GM13976 (cell line): ENCODE measurements at places on chromosomes 12 and 14.
A peak's percentile ranks its signal among the peaks of the same experiment; 100 is the strongest.

GRCh38 chr14:67237591-67237990, 3.6 kb upstream of the PALS1 start:
- DNase-seq, result no peak

DNA sequence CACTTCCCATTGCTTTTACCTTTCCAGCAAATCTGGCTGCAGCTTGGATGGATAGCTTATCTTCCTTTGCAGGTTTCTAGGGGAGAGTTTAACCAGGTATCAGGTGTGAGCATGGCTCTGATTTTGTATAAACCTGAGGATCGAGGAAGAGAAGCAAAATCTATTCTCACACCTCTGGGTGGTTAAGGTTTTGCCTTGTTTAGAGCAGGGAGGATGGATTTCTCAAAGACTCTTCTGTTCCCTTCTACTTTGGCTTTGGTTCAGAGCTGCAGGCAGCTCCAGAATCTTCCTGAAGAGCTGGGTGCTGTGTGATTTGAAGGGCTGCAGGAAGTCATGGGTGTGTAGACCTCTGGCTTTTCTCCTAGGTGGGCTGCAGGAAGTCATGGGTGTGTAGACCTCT, 1.7 kb downstream of the JDP2 start:
- DNase-seq, result no peak

DNA sequence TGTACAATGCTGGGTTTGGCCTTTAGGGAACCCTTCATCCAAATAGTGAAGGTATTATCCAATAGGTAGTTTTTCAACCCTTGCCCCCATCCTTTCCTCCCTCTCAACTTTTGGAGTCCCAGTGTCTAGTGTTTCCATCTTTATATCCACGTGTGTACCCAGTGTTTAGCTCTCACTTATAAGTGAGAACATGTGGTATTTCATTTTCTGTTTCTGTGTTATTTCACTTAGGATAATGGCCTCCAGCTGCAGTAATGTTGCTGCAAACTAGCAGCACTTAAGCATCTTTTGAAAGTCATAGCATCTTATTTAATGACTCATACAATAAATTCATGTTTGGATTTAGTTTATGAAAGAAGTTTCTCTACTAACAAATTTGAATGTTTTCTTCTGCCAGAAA, 442.5 kb downstream of the NELL2 start:
- DNase-seq, result no peak

DNA sequence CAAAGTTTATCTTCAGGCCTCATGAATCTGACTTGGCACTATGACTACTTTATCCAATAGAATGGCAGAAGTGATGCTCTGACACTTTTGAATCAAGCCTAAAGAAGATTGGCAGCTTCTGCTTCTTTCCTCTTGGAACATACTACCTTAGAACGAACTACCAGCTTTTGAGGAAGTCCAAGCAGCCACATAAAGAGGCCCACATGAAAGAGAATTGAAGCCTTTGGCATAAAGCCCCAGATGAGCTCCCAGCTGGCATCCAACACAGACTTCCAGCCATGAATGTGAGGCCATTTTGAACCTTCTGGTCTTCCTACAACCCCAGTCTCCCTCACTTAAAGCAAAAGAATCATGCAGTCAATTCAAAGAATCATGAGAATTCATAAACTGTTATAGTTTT, 65.8 kb downstream of the EEA1 start:
- no peak for DNase-seq

GRCh38 chr12:121232977-121233627, 23.2 kb downstream of the P2RX4 start:
- no peak for DNase-seq

- DNase-seq, result no peak
These were observed 42.8 kb upstream of the TCL1A start for GRCh38 chr14:95756751-95757150.

DNA sequence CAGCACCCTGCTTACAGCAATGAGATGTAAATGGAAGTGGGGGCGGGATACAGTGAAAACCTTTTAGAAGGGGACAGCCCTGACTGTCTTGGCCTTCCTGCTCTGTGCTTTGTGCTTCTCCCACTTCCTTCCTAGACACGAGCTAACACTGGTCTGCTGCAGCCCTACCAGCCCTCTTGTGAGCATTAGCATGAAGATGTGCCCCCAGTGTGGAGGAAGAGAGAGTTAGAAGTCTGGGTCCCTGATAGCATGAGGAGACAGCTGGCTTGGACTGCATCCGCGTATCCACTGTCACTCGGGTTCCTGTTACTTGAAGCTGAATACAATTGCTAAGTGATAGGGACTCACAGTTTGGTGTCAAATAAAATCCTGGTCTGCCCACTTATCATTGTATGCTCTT, 248.1 kb upstream of the SOX5 start:
- no peak for DNase-seq

DNA sequence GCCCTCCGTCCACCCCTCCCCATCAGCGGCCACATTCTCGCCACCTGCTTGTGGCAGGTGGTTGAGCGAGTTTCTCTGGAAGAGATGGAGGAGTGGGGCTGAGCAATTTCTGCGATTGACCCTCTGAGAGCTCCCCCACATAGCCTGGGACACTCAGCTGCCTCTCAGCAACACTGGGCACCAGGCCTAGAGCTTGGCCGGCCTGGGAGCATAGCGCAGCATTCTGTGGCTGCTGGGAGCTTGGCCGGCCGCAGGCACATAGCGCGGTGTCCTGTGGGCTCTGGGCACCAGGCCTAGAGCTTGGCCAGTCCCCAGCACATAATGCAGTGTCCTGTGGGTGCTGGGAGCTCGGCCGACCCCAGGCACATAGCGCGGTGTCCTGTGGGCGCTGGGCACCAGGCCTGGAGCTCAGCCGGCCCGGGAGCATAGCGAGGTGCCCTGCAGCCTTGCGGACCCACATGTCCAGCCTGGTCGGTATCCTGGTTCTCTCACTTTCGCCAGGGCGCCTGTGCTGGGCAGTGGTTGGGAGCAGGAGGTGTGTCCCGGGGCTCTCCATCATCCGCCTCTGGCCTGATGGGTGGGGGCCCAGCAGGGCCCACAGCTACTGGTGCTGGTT, 43.8 kb downstream of the LRCOL1 start:
- no peak for DNase-seq

DNA sequence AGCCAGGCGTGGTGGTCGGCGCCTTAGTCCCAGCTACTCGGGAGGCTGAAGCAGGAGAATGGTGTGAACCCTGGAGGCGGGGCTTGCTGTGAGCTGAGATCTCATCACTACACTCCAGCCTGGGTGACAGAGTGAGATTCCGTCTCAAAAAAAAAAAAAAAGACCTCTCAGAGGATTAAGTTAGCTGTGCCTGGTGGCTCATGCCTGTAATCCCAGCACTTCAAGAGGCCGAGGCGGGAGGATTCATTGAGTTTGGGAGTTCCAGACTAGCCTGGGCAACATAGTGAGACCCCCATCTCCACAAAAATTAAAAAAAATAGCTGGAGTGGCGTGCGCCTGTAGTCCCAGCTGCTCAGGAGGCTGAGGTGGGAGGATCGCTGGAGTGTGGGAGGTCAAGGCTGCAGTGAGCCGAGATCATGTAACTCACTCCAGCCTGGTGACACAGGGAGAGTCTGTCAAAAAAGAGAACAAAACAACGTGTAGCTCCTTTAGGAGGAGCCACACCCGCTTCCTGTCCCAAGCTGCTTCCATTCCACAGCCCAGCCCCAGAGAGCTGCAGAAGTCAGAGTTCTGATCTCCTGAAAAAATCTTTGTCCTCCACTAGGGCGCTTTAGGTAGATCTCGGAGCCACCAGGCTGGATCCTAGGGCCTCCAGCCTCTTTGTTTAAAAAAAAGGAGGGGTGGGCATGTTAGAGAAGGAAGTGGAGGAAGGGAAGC, 11.5 kb upstream of the ULK1 start:
- DNase-seq, result no peak

GRCh38 chr14:93333631-93334103, 831 bp upstream of the BTBD7 start:
- DNase-seq, result no peak

DNA sequence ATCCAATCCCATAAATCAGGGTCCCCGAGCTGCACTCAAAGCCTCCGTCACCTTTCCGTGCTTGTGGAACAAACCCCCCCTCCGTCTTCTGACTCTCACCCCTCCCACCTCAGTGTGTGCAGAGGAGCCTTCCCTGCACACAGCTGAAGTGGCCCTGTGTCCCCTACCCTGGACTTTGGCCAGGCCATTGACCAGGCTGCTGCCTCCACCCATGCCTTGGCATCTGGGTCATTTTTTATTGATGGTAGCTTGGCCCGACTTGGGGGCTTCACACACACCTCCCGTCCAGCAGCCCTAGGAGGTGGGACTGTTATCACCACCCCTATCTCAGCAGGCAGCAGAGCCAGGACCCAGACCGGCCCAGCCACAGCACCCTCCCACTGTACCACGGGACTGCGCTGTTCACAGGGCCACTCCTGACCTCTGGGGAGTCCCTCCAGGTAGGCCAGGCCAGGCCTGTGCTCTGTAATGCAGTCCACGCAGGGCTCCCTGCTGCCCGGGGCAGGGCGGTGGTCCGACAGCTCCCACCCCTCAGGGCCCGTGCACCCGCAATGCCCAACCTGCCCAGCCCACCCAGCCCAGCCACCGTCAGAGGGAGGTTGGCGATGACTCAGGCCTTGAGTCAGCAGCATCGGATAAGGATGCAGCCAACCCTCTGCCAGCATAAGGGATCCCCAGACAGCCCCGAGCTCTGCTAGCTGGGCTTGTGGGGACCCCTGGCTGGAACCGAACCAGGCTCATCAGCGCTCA, 9.2 kb upstream of the INF2 start:
- no peak for DNase-seq

DNA sequence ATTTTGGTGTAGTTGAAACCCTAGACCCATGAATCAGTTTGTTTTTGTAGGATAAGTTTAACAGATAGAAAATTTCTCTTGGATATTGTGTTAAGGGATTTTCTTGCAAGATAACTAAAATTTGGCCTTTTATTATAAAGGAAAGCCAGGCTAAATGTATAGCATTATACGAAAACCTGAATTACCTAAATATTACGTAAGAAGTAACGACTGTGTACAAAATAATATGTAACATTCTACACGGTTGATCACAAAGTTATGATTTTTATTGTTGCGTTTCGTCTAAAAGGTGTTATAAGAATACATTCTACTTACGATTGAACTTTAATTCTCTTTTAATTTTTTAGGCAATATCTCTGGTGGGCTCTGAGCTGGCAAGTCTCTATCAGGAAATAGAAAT, 63.9 kb downstream of the KNTC1 start:
- DNase-seq, result no peak

DNA sequence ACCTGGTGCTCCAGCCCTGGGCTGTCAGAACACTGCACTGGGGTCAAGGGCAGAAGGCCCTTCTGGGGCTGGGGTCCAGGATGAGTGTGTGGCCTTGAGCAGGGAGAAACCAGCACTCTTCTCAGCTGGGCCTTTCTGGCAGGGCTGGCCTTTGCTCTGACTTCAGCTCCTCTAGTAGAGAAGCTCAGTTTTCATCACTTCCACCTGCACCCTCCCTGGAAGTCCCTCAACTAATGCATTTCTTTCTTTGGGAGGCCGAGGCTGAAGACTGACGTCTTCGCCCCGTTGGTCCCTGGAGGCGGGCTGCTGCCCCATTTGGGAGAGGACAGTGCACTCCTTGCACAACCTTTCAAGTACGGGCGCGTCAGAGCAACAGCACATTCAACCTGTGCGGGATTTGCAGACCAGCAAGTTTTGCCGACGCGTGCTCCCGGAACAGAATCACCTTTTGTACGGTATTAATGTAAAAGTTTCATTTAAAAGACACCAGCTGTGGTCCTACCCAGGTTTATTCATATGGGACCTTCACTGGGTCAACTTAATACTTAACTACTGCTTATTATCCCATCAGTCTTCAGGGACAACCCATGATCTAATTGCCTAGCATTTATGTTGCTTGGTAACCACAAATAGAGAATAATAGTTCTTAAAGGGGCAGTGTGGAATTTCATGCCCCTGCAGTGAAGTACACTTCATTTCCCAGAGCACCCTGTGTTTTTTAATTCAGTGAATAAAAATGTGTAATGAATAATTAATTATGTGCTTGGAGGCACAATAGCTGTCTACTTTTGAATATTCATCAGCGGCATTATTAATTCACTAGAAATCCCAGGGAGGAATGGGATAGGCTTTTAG, 134.8 kb upstream of the VRK1 start:
- no peak for DNase-seq

- no peak for DNase-seq
These were observed 23.3 kb downstream of the TC2N start for GRCh38 chr14:91844029-91844428.

DNA sequence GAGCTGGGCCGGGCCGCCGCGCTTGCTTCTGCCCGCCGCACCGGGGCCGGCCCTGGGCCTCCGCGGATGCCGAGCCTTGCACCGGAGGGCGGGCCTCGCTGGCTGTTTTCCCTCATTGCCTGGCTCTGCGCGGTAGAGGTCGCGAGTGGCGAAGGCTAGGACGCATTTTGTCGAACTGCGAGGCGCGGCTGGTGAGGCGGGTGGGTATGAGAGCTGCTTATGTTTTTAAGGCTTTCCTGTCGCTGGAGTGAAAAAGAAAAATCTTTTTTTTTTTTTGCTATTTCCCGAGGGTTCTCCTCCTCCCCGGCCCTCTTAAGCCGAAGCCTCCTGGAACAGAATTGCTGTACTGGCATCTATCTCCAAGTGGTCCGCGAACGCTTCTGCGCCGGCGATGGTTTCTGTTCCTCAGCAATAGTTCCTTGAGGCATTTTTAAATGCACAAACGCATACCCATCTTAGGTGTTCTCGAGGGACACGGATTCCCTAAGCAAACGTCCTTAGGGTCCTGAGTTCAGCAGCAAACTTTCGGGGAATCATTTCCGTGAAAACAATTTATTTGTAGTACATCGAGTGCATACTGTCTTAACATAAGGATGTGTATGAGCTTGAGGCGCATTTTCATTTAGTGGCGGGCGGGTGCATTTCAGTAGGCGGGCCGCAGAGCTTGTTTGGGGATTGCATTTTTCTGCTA, 631 bp downstream of the RESF1 start:
- peak; percentile 43 for DNase-seq

- no peak for DNase-seq
These were observed 65.9 kb downstream of the RNFT2 start for GRCh38 chr12:116804051-116804450.

DNA sequence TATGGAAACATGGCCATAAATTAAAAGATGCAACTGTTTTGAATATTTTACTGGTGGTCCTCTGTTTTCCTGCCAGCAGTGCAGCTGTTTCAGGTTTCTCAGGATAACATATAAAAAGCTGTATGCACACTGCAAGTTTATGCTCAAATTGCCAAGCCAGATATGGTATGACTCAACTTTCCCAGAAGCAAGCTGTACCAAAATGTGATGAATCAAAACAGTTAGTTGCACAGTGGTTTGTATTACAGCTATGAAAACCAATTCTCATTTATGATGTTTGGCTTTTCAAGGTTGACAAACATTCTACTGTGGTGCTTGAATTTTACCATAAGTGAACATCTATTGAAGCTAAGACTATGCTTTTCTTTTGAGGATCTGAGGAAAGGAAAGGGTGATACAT, 15.5 kb downstream of the TRMT5 start:
- no peak for DNase-seq
